Aorta (tissue), 5 donors: ENCODE measurements at places on chromosomes 4 and X. TPM values are rescaled to one million over a fixed set of nuclear protein-coding genes. Genes with fewer than 3 reads are reported as not detected.

Gene IL1RAPL1
- 0.26 TPM for total RNA-seq

Gene MAMLD1
- 8.5 TPM for total RNA-seq

Gene MAD2L1
- total RNA-seq = 1.3 TPM

Gene VCX3B
- not detected for total RNA-seq

Gene CD40LG
- 0.81 TPM for total RNA-seq

Gene NBDY
- total RNA-seq = 43.0 TPM

Gene ADGRG2
- 1.7 TPM for total RNA-seq

Gene TACC3
- total RNA-seq = 16.1 TPM

Gene ZAR1
- not detected for total RNA-seq

Gene PNMA6F
- total RNA-seq = not detected

Gene ARR3
- total RNA-seq = not detected

Gene HELQ
- total RNA-seq = 17.0 TPM

Gene ZMAT1
- 9.0 TPM for total RNA-seq

Gene RPL36A
- 124 TPM for total RNA-seq

Gene SSX2B
- total RNA-seq = not detected

Gene BCOR
- total RNA-seq = 22.6 TPM

Gene FGFBP2
- total RNA-seq = 1.6 TPM

Gene ERAS
- not detected for total RNA-seq

Gene MAGEA9
- not detected for total RNA-seq

Gene HSFX1
- 2.2 TPM for total RNA-seq

Gene PF4V1
- not detected for total RNA-seq

Gene TEX13C
- not detected for total RNA-seq

Gene FHDC1
- 3.0 TPM for total RNA-seq

Gene FAM47A
- not detected for total RNA-seq

Gene NWD2
- not detected for total RNA-seq

Gene EVC2
- 12.2 TPM for total RNA-seq

Gene RTL3
- 0.87 TPM for total RNA-seq

Gene SPACA5
- not detected for total RNA-seq

Gene PABPC1L2B
- total RNA-seq = not detected

Gene NUDT11
- total RNA-seq = 2.1 TPM

Gene TMEM31
- total RNA-seq = not detected

Gene SH3TC1
- total RNA-seq = 58.9 TPM

Gene RRH
- 0.27 TPM for total RNA-seq

Gene FGF5
- 0.15 TPM for total RNA-seq

Gene ZNF518B
- total RNA-seq = 16.8 TPM

Gene XAGE3
- total RNA-seq = not detected

Gene SPANXD
- total RNA-seq = not detected

Gene SSX1
- total RNA-seq = not detected

Gene H2BW2
- total RNA-seq = not detected

Gene EMCN
- 26.5 TPM for total RNA-seq

Gene FAM47E
- 1.8 TPM for total RNA-seq

Gene STK26
- 6.5 TPM for total RNA-seq

Gene CRMP1
- 0.58 TPM for total RNA-seq

Gene FAM53A
- total RNA-seq = 1.9 TPM

Gene BLOC1S4
- 10.8 TPM for total RNA-seq

Gene ZNF630
- total RNA-seq = 4.4 TPM

Gene NDUFA1
- total RNA-seq = 53.8 TPM

Gene C4orf36
- total RNA-seq = not detected

Gene PLAC1
- not detected for total RNA-seq

Gene EPGN
- total RNA-seq = 1.6 TPM

Gene GABRG1
- not detected for total RNA-seq

Gene CXCL8
- total RNA-seq = 12.1 TPM

Gene CYTL1
- 15.2 TPM for total RNA-seq

Gene RHOXF2
- not detected for total RNA-seq

Gene SCML2
- 1.5 TPM for total RNA-seq

Gene GLRB
- 7.7 TPM for total RNA-seq

Gene NOCT
- 5.1 TPM for total RNA-seq

Gene STBD1
- 11.6 TPM for total RNA-seq

Gene FAT1
- 95.3 TPM for total RNA-seq
